ENCODE measurements at places on chromosomes 7 and 10.
A peak's percentile ranks its signal among the peaks of the same experiment; 100 is the strongest.

GRCh38 chr7:136911344-136911743 lies 42.9 kb downstream of the CHRM2 start:
- DNase-seq: no peak

- no peak for DNase-seq
Measured at GRCh38 chr7:8214244-8214824, 47.6 kb downstream of the ICA1 start.

- no peak for DNase-seq
Measured at GRCh38 chr7:92044940-92045339, 89.3 kb downstream of the CYP51A1 start.

GRCh38 chr10:69387500-69387899 lies 29.2 kb downstream of the TACR2 start:
- no peak for DNase-seq

- no peak for DNase-seq
Measured at GRCh38 chr10:31937371-31937770, 8.7 kb upstream of the ARHGAP12 start.

GRCh38 chr7:16542401-16542800 lies 15.8 kb downstream of the LRRC72 start:
- DNase-seq: no peak

DNA sequence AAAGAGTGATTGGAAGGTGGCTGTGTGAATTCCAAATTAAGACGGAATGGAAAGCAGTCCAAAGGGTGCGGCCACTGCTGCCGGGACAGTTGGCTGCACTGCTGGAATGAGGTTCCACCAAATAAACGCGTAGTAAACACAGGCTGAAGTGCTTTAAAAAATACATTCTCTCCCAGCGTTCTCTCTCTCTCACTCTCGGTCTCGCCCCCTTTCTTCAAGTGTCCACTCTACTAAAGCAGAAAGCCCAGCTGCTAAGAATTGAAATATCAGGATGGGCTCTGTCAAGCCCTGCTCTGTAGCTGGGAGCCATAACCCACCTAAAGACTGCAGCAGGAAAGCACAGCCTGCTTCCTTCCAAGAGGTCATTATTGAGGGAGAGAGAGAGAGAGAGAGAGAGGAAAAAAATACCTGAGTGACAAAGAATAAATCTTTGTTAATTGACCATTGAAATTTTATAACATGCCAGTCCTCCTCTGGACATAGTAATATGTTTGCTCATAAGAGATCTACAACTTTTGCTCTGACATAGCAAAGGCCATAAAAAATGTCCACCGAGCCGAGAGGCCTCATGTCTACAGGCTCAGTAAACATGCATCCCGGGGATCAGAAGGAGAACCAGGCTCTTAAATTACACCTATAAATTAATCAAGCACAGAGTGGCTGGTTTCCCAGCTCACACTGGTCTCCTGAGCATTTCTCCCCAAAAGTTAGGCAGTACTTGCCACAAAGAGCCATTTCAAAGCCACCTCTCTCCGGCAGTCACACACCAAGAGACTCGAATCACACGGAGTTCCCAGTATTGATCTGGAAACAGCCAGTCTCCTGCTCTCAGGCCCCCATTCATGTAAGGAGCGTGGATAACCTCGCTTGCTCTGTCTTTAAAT lies 72.8 kb downstream of the FGFR2 start:
- DNase-seq: no peak

GRCh38 chr10:13420532-13421307 lies 72.6 kb upstream of the SEPHS1 start:
- DNase-seq: no peak

DNA sequence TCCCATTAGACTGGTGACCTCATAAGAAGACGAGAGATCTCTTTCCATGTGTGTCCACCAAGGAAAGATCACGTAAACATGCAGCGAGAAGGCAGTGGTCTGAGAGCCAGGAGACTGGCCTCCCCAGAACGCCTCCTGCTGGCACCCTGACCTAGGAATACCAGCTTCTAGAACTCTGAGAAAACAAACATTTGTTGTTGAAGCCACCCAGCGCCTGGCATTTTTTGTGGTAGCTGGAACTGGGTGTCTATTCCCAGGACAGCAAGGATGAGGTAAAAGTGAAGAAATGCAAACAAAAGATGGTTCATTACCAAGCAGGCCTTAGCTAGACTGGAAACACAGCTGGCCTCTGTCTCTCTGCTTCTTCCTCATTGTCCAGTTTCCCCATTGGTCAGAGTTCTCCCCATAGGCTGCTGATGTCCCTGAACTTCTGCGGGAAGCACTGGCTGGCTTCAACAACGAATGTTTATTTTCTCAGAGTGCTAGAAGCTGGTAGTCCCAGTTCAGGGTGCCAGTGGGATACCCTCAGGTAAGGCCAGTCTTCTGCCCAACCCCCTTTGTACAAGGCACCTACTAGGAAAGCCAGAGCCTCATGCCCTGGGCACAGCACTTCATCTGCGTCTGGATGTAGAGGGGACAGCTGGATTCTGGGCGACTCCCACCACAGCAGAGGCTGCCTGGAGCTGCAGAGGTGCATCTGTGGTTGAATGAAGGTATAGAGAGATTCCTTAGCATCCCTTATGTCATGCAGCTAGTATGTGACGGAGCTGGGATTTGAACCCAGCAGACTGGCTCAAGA lies 304.9 kb downstream of the TCERG1L start:
- DNase-seq: no peak

GRCh38 chr7:88401009-88401623 lies 94.4 kb upstream of the STEAP4 start:
- peak; percentile 39 for DNase-seq

- no peak for DNase-seq
Measured at GRCh38 chr10:124083740-124084397, 9.5 kb downstream of the CHST15 start.

- DNase-seq: no peak
Measured at GRCh38 chr7:93337052-93337451, 104.9 kb downstream of the VPS50 start.

- DNase-seq: peak; percentile 17
Measured at GRCh38 chr10:110268971-110269370, 35.7 kb downstream of the SMNDC1 start.

GRCh38 chr7:69365651-69366192 lies 232.6 kb upstream of the AUTS2 start:
- DNase-seq: no peak

- no peak for DNase-seq
Measured at GRCh38 chr10:98209441-98209840, 58.6 kb downstream of the LOXL4 start.

GRCh38 chr7:75966190-75966961 lies 28.0 kb downstream of the TMEM120A start:
- peak; percentile 53 for DNase-seq

GRCh38 chr10:131755200-131755599 lies 145.6 kb upstream of the PPP2R2D start:
- DNase-seq: no peak

DNA sequence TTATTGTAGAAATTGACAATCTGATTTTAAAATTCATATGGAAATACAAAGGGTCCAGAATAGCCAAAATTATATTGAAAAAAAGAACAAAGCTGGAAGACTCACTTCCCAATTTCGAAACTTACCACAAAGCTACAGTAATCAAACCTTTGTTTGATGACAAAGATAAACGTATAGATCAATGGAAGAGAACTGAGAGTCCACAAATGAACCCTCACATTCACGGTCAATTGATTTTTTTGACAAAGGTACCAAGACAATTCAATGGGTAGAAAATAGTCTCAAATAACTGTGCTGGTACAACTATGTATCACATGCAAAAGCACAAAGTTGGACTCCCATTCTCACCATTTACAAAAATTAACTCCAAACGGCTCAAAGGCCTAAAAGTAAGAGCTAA lies 8.7 kb downstream of the KPNA7 start:
- DNase-seq: no peak

GRCh38 chr7:45699015-45699309 lies 124.8 kb downstream of the ADCY1 start:
- DNase-seq: no peak

DNA sequence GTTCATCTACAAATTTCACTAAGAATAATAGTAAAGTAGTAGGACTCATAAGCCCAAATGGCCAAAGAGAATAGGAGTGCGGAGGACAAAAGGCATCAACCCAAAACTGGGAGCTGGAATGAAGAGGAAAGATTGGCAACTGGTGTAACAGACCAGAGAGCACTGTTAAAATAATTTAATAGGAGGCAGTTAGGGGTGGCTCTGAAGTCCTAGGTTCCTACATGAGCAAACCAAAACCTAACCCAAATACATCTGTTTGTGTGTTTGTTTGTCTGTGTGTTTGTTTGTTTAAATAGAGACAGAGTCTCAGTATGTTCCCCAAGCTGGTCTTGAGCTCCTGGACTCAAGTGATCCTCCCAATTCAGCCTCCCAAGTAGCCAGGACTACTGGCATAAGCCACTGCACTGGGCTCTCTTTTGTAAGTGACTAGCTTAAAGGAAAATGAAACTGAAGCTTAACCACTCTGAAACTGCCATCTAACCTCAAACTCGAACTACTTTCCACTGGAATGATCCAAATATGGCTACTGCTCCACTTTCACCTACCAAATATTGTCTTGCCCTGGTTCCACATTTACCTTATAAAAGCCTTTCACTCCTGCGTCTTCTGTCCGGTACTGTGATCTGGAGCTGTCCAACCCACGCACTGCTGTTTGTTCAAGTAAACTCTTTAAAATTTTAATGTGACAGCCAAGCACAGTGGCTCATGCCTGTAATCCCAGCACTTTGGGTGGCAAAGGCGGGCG lies 94.9 kb downstream of the AKR1D1 start:
- no peak for DNase-seq

DNA sequence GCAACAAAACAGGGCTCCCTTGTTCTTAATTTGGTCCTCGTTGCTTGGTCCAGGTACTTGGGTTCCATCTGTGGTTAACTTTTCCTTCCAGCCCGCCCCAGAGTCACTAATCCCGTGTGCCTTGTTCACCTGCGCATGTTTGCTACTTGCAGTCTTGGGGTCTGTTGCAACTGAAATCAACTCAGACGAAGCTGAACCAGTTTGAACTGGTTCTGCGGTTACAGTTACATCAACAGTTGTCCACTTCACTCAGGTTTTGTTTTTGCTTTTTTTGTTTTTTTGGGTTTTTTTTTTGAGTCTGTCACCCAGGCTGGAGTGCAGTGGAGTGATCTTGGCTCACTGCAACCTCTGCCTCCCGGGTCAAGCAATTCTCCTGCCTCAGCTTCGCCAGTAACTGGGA lies 34.7 kb downstream of the TRRAP start:
- no peak for DNase-seq

DNA sequence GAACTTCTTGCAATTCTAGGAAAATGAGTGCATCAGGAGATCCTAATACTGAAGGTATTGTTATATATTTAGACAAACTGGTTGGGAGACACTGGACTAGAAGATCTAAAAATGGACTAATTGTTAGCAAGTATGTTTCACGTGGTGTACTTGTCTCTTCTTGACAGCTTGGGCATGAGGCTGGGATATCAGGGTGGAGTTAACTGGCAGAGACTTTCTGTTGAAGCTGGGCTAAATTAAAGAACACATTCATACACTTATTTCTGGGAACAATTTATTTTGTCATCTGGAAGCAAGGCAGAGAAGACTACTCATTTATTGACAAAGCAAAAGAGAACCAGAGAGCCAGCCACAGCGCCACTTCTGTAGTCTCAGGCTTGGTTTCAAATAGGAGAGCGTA lies 25.9 kb downstream of the TYW1 start:
- no peak for DNase-seq

DNA sequence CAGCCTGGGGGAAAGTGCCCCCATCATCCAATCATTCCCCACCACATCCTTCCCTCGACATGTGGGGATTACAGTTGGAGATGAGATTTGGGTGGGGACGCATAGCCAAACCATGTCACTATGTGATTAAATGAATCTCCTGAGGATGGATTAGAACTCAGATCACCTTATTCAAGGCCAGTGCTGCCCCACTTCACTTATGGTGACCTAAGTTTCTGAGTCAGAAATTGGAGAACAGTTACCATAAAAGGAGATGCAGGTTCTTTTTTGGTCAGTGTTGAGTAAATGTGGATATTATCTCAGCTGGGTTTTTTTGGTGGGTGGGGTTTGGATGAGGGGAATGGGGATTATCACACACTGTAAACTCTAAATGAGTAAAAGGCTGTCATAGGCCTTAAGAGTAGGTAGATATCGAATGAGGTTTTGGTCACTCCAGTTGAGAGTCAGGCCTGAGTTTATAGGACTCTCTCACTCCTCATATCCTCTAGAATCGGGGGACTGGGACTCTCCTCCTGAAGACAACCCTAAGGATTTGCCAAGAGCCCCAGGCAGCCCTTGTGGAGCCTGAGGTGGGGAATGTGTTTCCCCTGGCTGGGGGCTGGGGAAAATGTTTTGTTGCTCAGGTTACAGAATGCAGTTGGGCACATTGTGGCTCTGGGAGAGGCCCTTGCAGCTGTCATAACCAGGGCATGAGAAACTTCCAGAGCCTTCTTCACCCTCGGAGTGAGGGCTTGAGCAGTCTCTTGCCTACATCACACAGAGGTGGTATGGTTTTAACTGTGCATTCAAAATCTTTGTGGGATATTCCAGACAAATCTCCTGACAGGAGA lies 213.0 kb downstream of the BAMBI start:
- no peak for DNase-seq

GRCh38 chr10:71755179-71755879 lies 18.0 kb downstream of the VSIR start:
- no peak for DNase-seq

DNA sequence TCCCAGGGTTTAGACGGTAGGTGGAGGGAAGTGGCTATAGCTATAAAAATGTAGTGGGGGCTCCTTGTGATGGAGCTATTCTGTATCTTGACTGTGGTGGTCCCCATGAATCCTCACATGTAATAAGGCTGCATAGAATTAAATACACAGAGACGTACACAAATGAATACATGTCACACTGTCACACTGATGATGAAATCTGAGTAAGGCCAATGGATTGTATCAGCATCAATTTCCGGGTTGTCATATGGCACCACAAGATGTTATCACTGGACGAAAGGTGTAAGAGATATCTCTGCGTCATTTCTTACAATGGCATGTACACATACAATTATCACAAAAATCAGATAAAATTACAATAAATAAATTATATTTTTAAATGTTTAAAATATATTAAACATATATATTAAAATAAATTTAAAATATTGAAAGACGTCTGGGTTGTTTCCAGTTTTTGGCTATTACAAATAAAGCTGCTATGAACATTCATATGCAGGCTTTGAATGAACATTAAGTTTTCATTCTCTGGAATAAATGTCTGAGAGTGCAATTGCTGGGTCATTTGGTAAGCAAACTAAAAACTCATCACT lies 38.1 kb downstream of the LEP start:
- no peak for DNase-seq

DNA sequence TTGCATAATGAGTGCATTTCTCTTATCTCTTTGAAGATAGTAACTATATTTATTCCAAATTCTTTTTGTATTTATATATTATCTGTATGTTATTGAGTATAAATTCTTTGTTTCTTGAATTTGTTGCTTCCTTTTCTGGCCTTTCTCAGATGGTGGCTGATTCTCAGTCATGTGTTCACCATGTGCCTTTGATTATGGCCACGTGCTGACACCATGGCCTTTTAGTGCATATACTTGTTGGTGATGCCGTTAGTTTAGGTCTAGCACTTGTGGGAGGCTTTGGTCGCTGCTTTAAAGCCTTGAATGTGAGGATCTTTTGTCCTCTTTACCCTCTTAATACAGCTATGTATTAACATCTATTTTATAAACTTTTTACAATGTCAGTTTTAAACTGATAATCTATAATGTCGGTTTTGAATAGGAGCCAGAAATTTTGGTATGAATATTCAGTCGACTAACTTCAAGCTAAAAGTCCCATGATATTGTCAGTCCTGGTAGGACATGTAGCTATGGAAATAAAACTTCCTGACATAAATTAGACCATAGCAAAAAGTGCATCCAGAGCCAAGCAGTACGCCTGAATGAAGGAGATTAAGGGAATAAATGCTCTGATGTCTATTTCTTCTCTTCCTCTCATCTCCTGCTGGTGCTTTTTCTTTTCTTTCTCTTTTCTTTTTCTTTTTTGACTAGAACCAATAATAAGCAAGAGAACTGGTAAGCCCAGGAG lies 130.3 kb downstream of the GNAI1 start:
- DNase-seq: no peak
